Smooth muscle cell of the umbilical artery (primary cell): ENCODE measurements at places on chromosomes 6 and 20. TPM values are rescaled to one million over a fixed set of nuclear protein-coding genes. Genes with fewer than 3 reads are reported as not detected.

Gene SULF2
- total RNA-seq: 21.5 and 34.4 TPM in 2 replicates

Gene ULBP3
- total RNA-seq: 4.5 and 16.6 TPM in 2 replicates

Gene GLP1R
- total RNA-seq: not detected in 2 replicates

Gene ANKRD66
- not detected in 2 replicates for total RNA-seq

Gene BMP6
- total RNA-seq: 2.1 and 69.2 TPM in 2 replicates

Gene IRAK1BP1
- total RNA-seq: 3.2 and 3.9 TPM in 2 replicates

Gene RNF8
- total RNA-seq: 19.3 and 24.5 TPM in 2 replicates

Gene CLVS2
- total RNA-seq: under 0.01 TPM in 1 of 2 replicates, not detected in the other

Gene RAB32
- total RNA-seq: 81.6 and 153 TPM in 2 replicates

Gene GMPR
- 6.1 and 7.1 TPM in 2 replicates for total RNA-seq

Gene VWA7
- 0.09 TPM in 1 of 2 replicates, not detected in the other for total RNA-seq

Gene SCUBE3
- total RNA-seq: 4.2 and 5.0 TPM in 2 replicates

Gene LPA
- total RNA-seq: not detected in 2 replicates

Gene UBR2
- total RNA-seq: 30.0 and 31.4 TPM in 2 replicates

Gene FRMD1
- not detected in 2 replicates for total RNA-seq

Gene CEP57L1
- 25.5 and 26.1 TPM in 2 replicates for total RNA-seq

Gene FAM210B
- 44.6 and 46.9 TPM in 2 replicates for total RNA-seq

Gene MDFI
- 0.83 and 7.4 TPM in 2 replicates for total RNA-seq

Gene OR2H1
- total RNA-seq: not detected in 2 replicates

Gene CLIC5
- total RNA-seq: not detected in 2 replicates

Gene ACSS1
- total RNA-seq: 0.89 and 2.8 TPM in 2 replicates

Gene DEFB132
- total RNA-seq: not detected in 2 replicates
